ENCODE measurements at places on chromosomes 2 and 18. TPM values are rescaled to one million over a fixed set of nuclear protein-coding genes. Genes with fewer than 3 reads are reported as not detected.

The WDPCP gene
- 9.4 TPM for total RNA-seq

The PIEZO2 gene
- not detected for total RNA-seq

The THSD7B gene
- 0.05 TPM for total RNA-seq

The CLEC4F gene
- not detected for total RNA-seq

The FECH gene
- total RNA-seq = 15.0 TPM

- no peak for ATAC-seq
Observed at GRCh38 chr18:5068851-5069250, 128.2 kb downstream of the AKAIN1 start.

The FAM161A gene
- total RNA-seq = 8.7 TPM

GRCh38 chr2:169029341-169029740 is 1.8 kb downstream of the ABCB11 start:
- no peak for ATAC-seq

The ASB18 gene
- total RNA-seq = not detected

GRCh38 chr2:48482313-48482712 is 47.6 kb upstream of the STON1 start:
- no peak for ATAC-seq

The KCNS3 gene
- total RNA-seq = not detected

GRCh38 chr2:190533968-190534309 is 583 bp downstream of the NEMP2 start:
- ATAC-seq = peak; percentile 57

GRCh38 chr2:119531292-119531691 is 7.0 kb upstream of the SCTR start:
- no peak for ATAC-seq

The IL36A gene
- not detected for total RNA-seq

GRCh38 chr18:41072946-41073345 is 882.1 kb upstream of the PIK3C3 start:
- ATAC-seq = no peak

DNA sequence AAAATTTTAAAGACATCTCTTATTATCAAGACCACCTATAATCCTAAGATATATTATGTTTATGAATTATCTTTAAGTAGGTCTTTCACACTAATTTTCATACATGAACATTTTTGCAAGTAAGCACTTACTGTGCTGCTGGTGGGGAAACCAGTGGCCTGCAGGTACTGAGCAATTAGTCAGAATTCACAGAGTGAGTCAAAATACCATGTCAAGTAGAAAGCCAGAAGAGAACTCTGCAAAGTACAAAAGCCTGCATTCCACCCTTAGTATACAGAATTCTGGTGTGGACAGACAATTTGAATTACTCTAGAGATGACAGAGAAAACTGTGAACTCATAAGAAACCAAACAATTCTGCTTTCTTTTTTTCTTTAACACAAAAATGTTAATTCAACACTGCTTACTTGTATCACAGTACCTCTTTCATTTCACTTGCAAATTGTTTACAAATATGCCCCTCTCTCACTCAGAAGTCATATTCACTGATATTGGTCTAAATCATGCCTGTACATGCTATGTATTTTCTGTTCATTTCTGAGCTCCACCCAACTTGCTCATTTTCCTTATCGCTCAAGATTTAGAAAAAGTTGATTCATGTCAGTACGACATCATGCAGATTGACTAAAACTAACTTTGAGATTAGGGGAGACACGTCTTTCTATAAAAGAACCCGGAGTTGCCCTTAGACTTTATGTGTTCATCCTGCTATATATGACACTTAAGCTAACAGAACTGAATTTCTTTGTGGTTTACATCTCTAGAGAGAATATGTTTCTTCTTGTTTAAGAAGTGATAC is 182.9 kb downstream of the IKZF2 start:
- ATAC-seq = peak; percentile 96

The TANC1 gene
- 1.7 TPM for total RNA-seq

The SLC14A1 gene
- total RNA-seq = 0.17 TPM

GRCh38 chr2:229081411-229081810 is 189.7 kb downstream of the PID1 start:
- ATAC-seq = no peak

- no peak for ATAC-seq
Observed at GRCh38 chr2:78145997-78146722, 624.0 kb upstream of the LRRTM4 start.

The LCT gene
- 0.45 TPM for total RNA-seq

DNA sequence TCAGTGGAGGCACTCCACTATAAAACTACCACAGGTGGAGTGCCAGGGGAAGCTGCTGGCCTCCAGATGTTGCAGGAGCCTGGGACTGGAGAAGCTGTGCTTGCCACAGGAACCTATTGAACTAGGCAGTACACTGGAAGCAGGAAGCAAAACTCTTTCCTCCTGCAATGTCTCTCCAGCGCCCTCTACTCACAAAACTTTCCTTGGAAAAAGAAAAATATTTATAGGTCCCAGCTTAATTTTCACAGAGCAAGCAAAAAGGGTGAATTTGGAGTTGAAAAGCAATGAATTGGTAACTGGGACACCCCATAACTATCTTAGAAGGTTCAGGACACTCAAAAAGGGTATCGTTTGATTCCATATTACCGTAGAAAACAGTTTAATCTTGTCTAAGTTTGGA is 33.2 kb upstream of the REEP1 start:
- ATAC-seq = no peak

The MATN3 gene
- total RNA-seq = not detected

DNA sequence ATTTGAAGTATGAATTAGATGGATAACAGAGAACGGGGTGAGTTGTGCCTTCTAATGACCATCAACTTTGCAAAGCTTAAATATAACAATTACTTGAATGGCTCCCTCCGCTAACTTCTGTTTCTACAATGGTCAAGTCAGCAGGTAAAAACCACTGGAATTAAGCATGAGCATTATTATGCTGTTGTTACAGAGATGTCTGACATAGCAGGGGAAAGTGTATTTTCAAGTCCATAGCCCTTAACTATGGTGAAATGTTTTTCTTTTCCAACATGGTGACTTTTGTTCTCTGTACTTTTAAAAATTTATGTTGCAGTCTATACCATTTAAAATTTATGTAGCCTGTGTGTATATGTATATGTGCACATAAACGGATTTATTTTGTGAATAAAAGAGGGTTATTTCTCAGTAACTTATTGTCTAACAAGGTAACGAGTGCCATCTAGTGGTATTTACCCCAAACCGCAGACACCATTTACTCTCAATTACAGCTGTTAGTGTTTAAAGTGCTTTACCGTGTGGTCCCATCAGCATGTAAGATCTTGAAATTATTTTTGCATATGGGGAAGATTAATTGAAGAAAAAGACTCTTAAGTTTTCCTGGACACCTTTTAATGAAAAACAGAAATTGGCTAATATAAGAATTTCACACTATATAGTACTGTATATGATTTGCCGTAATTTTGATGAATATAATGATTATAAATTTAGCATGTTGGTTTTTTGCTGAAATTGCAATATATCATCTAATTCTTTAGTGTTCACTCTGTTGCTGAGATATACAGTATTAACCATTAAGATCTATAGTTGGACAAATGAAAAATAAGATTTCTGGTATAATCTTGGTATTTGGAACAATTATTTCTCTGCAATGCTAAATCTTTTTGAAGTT is 78.2 kb downstream of the UBE2E3 start:
- no peak for ATAC-seq

DNA sequence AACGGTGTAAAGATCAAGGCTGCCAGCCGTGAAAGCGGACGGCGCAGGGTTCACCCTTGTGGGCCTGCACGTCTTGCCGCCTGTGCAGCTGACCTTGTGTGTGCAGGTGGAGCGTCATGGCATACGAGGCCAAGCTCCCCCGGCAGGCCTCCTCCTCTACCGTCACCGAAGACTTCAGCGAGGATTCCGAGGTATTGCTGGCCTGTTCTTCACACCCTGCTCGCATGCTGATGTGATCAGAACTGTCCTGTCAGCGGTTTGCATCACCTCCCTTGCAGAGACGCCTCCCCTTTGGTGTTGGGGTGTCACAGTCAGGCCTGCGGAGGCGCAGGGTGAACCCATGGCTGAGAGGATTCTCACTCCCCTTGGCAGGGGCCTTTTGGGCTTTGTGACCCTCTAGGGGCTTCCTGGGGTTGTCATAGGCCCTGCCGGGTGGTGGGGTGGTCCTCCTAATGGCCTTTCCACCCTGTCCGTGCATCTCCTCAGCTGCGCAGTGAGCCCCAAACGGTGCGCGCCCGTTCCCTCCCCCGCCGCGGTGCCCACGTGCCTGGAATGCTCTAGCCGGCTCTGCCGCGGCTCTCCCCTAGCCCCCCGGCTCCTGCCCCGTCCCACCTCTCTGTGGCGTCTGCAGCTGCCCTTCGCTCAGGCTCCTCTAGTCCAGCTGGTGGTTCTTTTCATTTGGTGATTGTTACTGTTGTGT is 92.5 kb downstream of the DGKD start:
- no peak for ATAC-seq

DNA sequence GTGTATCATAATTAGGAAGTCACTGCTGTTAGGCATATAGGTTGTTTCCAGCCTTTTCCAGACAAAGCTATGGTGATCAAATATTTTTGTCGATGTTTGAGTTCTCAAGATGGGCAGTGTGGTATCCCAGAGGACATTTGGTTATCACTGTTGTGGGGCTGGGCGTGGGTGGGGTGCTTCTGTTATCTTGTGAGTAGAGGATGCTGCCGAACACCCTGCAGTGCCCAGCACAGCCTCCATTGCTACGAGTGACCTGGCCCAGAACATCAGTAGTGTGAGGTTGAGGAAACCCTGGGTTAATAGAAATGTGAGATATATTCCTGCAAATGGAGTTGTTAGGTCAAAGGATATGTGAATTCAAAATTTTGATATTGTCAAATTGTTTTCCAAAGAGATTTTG is 33.2 kb downstream of the ZNF236 start:
- no peak for ATAC-seq

- no peak for ATAC-seq
Observed at GRCh38 chr2:172819943-172820342, 84.3 kb downstream of the RAPGEF4 start.

- no peak for ATAC-seq
Observed at GRCh38 chr18:23855721-23856120, 158.8 kb upstream of the TTC39C start.

DNA sequence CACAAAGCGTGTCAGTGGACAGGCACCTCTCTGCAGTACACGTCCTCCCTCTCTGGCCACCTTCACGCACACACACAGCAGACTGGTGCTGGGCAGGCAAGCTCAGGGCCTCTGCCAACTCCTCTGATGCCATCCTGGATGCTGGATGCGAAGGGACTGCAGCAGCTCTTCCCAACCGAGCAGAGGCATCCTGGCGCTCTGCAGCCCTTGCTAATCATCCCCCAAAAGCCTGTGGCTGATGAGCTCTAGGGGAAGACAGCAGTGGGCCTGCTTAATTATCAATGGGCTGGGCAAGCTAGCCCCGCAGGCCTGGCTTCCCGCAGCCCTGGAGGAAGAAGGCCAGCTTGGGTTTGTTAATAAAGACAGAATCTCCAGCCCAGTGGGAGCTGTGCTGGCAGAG is 71.3 kb upstream of the TEX51 start:
- ATAC-seq = no peak

DNA sequence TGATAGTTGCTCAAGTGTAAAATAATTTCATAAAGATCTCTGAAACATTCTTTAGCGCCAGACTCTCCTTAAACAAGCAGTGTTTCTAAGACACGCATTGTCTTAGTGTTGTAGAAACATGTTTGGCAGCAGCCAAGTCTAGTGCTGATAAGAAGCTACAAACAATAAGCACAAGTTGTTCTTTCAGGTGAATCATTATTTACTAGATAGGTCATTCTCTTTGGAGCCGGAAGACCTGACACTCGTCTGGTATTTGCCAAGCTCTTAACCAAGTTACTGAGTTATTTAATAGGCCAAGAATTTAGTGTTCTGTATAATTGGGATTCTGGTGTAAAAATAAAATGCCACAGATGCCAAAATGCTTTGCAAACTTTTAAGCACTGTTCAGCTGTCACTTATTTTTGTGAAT is 852.1 kb downstream of the CPS1 start:
- ATAC-seq = no peak

Measured in activated T-helper 17 cell treated with anti-CD3 and anti-CD28 coated beads, Interleukin-2, amount 50 U/mL, for 72 hours (primary cell).